Left kidney (tissue), 8 donors: ENCODE measurements at places on chromosomes 12 and 14. TPM values are rescaled to one million over a fixed set of nuclear protein-coding genes. Genes with fewer than 3 reads are reported as not detected.

Gene RPAP3
- 54.1 TPM for polyA plus RNA-seq

Gene PAPLN
- polyA plus RNA-seq, result 38.4 TPM

Gene AQP5
- polyA plus RNA-seq, result 1.2 TPM

Gene ST8SIA1
- polyA plus RNA-seq, result 8.5 TPM

Gene IL26
- polyA plus RNA-seq, result not detected

Gene GPR65
- polyA plus RNA-seq, result 0.50 TPM
